GM04504 (cell line): ENCODE measurements at places on chromosomes 3 and 15.

DNA sequence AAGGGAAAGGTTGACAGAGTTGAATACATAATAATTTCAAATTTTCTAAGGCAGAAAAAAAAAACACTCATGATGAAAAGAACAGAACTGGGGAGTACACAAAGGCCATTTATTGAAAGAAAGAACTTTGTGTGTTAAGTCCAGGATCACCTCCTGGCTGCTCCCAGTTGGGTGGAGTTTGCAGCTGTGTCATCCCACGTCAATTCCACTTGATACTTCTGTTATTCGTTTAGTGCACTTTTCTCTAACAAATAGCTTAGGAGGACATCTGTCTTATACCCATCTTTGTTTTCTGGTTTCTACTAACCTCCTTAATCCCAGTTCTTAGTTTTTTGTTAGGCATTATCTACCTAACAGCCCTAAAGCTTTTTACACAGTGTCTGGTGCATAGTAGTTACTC lies 44.7 kb downstream of the SGO1 start:
- DNase-seq, result no peak

DNA sequence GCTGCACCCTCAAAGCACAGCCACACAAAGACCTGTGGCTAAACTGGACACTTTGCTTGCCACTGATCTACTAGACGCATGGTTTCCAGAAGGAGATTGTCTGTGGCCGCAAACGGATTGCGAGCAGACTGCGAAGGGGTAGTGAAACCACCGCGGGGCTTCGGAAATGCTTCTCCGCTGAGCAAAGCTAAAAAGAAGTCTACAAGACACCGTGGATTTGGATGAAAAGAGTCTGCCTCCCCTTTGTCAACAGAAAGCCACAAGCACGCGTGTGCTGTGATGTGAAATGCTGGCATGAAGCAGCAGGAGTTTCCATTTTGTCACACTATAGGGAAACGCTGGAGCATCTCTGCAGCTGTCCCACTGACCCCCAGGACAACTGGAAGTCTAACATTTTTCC lies 63.0 kb downstream of the TMEM44 start:
- DNase-seq, result no peak

GRCh38 chr15:60822403-60822802 lies 343.5 kb upstream of the ICE2 start:
- DNase-seq, result no peak

DNA sequence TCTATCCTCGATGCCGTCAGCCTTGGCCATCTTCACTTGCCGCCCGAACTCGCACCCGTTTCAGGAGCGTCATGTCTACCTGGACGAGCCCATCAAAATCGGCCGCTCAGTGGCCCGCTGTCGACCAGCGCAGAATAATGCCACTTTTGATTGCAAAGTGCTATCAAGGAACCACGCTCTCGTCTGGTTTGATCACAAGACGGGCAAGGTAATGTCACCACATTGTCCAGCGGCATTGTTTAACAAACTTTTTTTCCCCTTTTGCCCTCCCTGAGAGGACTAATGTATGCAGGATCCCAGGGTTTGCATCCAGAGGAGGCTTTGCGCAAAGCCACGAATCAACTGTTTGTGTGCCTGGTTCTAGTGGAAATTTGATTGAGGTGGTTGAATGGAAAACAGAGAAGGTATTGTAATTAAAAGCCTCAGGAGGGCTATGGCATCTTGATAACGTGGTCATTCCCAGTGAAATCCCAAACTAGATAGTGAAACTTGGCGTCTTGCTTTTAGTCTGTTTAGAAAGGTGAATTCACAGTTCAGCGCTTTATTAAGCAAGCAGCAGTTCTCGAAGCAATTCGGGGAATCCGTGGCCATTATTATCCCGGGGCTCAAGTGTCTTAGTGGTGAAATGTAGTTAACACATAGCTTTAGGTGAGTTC lies 1.7 kb downstream of the SLMAP start:
- DNase-seq, result no peak

- no peak for DNase-seq
These were observed 40.6 kb upstream of the CGNL1 start for GRCh38 chr15:57335719-57336118.

DNA sequence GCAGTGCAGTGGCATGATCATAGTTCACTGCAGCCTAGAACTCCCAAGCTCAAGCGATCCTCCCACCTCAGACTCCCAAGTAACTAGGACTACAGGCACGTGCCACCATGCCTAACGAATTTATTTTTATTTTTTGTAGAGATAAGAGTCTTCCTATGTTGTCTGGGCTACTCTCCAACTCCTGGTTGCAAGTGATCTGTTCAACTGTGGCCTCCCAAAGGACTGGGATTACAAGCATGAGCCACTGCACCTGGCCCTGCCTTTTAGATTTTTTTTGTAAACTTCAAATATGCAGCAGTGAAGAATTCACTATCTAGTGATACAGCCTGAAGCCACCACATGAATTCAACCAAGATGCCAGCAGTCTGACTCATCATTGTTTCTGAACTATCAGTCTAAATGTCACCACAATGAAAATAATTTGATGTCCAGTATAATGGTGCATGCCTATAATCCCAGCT lies 32.7 kb downstream of the UBXN7 start:
- DNase-seq, result peak; percentile 8

DNA sequence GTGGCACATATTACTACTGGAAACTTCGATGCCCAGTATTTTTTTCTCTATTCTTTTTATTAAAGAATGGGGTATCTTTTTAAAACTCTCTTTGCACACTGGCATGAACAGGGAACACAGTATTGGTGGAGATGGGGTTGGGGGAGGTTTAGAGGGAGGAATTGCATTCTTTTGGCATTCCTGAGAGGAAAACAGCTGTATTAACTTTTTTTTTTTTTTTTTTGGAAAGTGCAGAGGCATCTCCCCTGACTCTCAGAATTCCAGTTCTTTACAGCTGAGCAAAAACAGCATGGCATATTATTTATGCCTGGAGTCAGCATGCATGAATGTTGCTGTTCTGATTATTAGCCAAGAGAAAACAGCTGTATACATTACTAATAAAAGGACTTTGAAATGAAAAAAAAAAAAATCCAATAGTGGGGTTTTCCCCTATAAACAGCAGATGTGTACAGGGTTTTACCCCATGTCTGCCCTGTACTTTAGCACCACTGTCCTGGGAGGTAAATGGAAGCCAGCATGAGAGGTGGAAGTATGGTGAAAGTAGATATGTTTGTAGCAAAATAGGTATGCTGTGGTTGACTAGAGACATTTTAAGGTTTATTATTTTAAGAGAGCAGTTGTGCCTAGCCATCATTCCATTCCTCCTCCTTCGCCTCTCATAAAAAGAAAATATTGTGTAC lies 132.2 kb downstream of the FNDC3B start:
- DNase-seq, result no peak

GRCh38 chr3:33299395-33300081 lies 22.3 kb downstream of the FBXL2 start:
- peak; percentile 54 for DNase-seq

DNA sequence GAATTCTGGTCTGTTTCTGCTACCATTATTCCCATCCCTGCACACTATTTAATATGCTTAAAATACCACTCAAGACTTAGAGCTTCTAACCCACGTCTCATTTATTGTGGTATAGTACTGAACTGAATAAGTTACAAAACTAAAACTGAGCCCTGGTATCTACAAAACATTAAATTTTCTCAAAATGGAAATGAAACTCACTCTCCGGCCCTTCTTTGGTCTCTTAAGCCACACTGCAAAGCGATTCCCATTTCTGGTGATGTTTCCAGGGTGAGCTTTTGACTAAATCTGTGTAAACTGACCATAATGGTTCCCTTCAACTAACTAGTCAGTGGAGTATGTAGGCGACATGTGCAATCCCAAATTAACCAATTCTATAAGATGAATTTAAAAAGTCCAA lies 18.6 kb downstream of the KPNA4 start:
- DNase-seq, result no peak

DNA sequence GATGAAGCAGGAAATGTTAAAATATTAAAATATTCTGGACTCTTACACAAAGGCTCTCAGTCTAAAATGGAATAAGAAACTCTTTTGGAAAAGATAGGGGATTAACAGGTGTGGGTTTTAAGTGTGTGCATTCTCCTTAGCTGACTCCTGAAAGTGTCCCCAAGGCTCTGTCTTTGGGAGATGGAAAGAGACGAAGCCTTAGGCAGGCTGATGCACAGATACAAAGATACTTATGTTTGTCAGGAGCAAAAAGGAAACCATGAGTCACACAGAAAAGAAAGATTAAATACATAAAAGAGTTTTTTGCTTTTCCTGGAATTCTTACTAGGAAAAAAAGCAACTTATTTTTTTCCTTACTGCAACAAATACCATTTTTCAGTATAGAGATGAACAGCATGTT lies 23.8 kb upstream of the ABI3BP start:
- no peak for DNase-seq

DNA sequence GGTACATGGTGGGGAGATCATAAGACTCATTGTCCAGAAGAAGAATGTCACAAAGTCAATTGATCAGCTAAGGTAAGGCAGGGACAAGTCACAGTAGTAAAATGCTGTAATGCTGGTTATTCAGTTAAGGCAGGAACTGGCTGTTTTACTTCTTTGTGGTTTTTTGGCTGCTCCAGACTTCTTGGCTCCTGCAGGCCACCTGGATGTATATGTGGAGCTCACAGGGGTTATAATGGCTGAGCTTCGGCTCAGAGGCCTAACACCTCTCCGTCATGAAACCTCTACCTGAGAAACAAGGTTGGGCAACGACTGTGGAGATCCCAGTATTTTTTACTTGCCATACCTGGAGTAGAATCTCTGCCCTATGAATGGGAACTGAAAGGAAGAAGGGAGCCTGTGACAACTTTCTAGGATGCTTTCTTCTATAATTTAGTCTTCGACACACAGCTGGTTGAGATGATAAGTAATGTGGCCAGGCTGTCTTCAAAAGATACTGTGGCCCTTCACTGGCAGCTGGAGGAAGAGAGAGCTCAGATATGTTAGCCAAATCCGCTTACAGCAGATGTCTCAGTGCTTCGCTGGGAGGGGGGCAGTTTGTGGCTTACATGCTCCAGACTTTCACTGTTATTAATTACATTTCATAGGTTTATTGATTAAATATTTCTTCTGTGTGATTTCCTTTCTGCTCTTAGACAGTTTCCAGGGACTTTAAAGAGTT lies 887.8 kb downstream of the IGSF11 start:
- DNase-seq, result no peak

GRCh38 chr15:85759376-85759775 lies 35.3 kb downstream of the KLHL25 start:
- DNase-seq, result no peak

GRCh38 chr15:69628256-69629093 lies 175.9 kb downstream of the RPLP1 start:
- DNase-seq, result no peak

DNA sequence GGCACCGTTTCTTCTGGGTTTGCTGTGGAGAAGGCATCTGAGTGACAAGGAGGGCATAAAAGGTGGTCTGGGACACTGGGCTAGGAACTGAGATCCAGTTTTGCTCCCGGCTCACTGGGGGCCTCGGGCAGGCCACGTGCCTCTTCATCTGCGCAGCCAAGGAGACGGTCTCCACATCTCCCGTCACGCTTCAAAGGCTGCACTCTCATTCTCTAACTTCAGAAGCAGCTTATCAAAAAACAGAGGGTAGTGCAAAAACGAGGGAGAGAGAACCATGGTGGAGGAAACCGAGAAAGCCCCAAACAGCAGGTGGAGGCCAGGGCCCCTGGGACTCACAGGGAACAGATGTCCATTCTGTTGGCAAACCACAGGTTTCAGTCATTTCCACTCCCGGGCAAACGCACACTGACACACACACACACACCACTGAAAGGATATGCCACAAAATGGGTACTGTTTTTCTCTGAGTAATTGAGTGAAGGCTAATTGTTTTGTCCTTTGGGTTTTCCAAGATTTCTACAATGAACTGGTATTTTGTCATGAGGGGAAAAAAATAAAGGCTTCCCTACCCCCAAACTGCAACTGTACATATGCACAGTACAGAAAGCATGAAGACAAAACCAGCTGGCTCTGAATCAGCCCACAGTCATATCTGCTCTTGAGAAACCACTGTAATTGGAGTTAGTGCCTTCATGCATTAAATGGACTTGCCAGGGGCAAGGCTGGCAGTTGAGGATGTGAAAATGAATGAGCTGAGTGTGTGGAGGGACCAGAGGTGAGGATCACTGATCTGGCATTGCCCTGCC lies 71.9 kb downstream of the MGLL start:
- DNase-seq, result peak; percentile 57

- DNase-seq, result no peak
These were observed 220.7 kb downstream of the VPS13C start for GRCh38 chr15:61839546-61839945.

DNA sequence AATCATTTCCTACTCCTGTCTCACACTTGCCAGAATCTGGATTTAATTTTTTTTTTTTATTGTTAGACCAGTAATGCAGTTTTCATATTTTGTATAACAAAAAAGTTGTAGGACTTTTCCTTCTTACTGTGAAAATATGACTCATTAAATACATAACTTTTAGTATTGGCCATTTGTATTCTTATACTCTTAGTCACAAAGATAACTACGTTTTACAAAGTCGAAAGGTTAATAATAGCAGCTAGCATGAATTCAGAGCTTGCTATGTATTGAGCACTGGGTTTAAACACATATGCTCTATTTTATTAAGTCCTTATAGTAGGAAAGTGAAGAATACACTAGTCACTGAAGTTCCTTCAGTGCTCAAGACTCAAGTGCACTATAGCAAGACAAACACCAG lies 43.1 kb downstream of the LRRN1 start:
- DNase-seq, result no peak

DNA sequence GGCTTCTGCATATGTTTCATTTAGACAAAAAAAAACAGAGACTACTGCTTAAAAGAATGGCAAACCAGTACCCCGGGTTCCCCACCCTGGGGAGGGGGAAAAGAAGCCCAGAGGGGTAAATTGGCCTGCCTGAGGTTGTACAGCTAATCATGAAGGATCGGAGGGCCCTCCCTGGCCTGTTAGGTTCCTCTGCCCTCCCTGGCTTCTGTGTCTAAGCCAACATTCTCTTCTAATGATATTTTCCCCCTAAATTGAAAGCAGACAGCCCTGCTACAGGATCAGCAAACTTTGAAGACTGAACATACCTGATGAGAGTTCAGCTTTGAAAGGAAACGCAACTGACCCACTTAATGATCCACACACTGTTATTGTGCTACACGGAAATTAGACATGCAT lies 2.5 kb downstream of the ARHGAP31 start:
- DNase-seq, result no peak

GRCh38 chr3:16844222-16844621 lies 40.5 kb upstream of the PLCL2 start:
- no peak for DNase-seq

DNA sequence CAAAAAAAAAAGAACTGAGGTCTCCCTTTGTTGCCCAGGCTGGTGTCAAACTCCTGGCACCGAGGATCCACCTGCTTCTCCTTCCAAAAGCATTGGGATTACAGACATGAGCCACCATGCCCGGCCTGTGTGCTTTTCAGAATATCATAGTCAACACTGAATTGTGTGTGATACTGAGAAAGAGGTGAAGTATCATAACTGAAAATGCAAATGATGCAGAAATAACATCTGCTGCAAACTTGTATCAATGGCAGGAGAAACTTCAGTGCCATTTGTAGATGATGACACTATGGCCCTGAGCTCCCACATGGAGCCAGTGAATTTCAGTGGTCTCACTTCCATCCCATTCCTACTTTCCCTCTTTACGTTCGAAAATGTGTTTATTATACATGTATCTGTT lies 21.9 kb downstream of the IL12A start:
- DNase-seq, result no peak

GRCh38 chr3:153404157-153404556 lies 242.1 kb downstream of the RAP2B start:
- DNase-seq, result no peak

- DNase-seq, result no peak
These were observed 24.3 kb upstream of the GP5 start for GRCh38 chr3:194423317-194423716.

- DNase-seq, result no peak
These were observed 461.4 kb downstream of the NSUN3 start for GRCh38 chr3:94524102-94524919.
